Activated gamma-delta T cell (primary cell): ENCODE measurements at places on chromosomes 16 and 17.

GRCh38 chr17:4751932-4752331 is 12.2 kb upstream of the CXCL16 start:
- no peak for DNase-seq

GRCh38 chr17:44971776-44972483 is 3.8 kb upstream of the C1QL1 start:
- DNase-seq: no peak

DNA sequence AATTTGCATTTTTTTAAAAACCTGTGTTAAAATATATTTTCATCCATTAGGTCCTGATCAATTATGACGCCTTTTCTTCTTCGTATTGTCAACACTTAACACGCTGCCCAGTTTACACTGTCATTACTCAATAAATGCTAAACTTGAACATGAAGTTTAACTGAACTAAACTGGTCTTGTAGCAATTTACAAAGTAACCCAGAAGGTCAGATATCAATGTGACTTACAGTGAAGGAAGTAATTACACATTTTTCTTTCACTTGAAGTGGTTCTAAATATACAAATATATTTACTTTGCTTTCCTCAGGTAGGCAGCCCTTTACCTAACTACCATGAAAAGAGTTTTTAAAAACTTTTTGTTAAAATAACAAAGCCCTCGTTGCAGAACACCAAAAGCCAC is 256.5 kb upstream of the AXIN2 start:
- DNase-seq: no peak

DNA sequence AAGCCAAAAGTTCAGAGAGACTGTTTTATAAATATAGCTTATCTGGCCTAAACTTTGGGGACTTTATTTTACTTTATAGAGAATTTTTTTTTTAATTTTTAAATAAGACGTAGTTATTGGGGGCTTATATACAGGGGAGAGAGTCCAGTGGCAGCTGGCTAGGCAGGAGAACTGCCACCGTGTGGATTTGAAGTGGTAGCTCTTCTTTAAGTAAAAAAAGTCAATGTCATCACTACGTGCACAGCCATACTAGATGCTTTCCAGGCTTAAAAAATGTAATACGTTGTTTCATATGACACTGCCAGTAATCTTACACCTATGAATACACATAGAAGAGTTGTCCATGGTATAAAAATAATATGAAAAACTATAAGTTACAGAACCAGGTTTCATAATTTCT is 31.9 kb upstream of the ANKFY1 start:
- no peak for DNase-seq

DNA sequence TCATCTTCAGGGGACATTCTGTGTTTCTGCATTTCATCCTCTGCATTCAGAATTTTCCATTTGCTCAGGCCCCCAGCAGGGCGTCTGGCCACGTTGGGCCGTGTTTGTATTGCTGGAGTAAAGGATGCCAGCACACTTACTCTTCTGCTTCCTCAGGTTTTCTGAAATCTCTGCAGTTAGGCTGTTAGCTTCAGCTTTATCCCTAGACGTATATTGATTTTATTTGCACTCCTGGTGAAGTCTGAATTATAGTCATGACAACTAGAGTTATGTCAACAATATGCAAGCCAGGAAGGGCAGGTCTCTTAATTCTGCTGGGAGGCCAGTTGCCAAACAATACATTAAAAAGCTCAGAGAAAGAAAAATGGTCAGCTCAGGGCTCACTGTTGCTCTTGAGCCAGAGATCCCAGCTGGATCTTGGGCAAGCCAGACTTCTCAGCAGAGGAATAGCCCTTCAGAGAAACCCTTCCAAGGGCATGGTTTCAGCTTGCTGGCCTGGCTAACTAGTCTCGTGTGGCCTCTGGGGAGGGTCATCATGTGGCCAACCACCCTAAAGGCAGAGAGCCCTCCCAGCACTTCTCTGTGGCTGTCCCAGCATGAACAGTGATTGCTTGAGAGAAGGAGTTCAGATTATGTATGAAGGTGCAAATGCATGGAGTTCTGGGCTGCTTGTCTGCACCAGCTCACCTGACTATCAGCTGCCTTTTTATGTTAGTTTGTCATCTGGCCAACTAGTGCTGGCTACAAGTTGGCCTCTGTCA is 110.2 kb upstream of the CACNG5 start:
- DNase-seq: no peak

GRCh38 chr16:10635365-10636021 is 55.1 kb upstream of the EMP2 start:
- DNase-seq: no peak

- no peak for DNase-seq
Measured at GRCh38 chr17:27157297-27157696, 136.6 kb upstream of the WSB1 start.

DNA sequence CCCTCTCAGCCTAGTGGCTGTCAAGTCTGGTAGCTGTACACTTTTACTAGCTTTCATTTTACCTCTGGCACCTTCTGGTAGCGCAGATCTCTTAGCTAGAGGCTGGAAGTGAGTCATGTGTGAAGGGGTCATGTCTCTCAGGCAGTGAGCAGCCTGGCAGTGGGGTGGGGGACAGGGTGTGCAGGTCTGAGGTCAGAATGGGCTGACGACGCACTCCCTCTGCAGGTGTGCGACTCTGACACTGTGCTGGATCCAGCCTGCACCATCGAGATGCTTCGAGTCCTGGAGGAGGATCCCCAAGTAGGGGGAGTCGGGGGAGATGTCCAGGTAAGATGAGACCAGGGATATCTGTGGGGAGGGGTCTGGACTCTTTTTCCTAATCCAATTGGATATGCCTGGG is 7.8 kb downstream of the HAS3 start:
- no peak for DNase-seq
